Activated CD4-positive, alpha-beta T cell treated with anti-CD3 and anti-CD28 coated beads, Interleukin-2, Interleukin-6, amounts not matched to agents 100 ng/mL and 50 ng/mL, durations not matched to agents 16 hours and 8 hours (primary cell): ENCODE measurements at places on chromosomes 5 and 9.

GRCh38 chr5:176420972-176421544 lies 4.7 kb upstream of the CLTB start:
- no peak for DNase-seq

DNA sequence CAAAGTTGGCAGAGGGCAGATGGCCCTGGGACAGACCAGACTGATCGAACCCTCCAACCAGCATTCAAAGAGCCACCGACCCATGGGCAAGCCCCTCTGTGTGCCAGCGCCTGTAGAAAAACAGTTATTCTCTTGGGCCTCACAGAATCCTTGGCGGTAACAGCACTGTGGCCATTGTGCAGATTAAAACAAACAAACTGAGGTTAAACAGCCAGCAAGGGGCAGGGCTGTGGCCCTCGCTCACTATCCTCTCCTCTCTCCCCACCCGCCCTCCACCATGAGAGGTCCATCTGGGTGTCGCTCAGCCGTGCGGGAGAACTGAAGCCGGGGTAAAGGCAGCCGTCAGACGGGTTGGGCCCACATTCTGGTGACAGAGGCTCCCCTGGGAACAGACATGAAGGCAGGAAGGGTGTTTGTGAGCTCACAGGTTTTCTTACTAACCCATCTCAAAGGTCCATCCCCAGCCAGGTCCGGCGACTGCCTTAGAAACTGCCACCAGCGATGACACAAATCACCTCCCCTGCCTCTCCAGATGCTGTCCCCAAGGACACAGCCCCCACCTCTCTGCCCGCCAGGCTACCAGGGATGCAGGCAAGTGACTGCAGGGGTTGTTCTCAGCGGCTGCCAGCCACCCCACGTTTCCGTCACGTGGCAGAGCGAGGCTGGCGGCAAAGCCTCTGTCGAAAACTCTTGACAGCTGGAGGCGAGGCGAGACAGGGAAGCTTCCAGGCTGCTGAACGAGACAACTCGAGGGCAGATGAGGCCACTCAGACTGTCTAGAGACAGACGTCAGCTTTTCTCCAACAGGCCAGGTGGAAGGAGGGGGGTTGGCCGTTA lies 75.8 kb upstream of the SARDH start:
- no peak for DNase-seq

GRCh38 chr5:318341-318897 lies 3.1 kb upstream of the AHRR start:
- DNase-seq, result no peak

DNA sequence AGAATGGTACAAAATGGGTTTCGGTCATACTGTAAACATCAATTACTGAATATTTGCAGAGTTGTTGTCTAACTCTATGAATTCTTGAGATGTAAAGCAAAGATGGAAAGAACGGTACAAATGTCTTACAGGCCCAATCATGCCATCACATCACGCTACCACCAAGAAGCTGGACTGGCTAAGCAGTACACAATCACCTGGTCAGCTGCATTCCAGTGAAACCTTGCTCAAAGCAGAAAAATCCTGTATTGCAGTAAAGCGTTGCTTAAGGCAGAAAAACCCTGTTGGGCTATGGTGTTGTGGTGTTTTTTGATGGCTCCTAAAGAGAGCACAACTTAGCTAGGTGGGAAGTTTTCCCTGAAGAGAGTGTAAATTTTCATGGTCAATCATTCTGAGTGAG lies 112.6 kb upstream of the RASA1 start:
- DNase-seq, result no peak

GRCh38 chr5:173653822-173654523 lies 37.5 kb upstream of the BOD1 start:
- no peak for DNase-seq

- no peak for DNase-seq
Observed at GRCh38 chr5:68367287-68367686, 151.7 kb downstream of the PIK3R1 start.

- DNase-seq, result no peak
Observed at GRCh38 chr9:135802876-135803419, 101.0 kb downstream of the KCNT1 start.

GRCh38 chr9:71271602-71272001 lies 150.2 kb upstream of the TRPM3 start:
- no peak for DNase-seq

DNA sequence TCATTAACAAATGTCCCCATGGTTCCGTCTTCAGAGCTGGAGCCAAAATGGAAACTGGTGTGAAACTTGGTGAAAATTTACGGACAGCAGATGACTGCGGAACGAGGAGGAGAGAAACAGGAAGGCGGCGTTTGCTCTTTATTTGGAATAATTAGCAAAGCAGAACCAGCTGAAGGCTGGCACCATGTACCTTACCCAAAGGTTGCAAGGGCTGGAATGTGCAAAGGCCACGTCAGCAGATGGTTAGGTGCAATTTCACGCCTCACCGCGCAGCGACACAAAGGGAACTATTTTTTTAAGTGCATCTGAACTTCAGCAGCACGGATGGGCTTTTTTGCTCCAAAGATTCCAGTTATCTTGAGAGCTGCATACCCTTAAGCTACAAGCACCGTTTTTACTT lies 127.4 kb downstream of the COL23A1 start:
- no peak for DNase-seq

- DNase-seq, result no peak
Observed at GRCh38 chr5:164048359-164048926, 543.0 kb downstream of the MAT2B start.

DNA sequence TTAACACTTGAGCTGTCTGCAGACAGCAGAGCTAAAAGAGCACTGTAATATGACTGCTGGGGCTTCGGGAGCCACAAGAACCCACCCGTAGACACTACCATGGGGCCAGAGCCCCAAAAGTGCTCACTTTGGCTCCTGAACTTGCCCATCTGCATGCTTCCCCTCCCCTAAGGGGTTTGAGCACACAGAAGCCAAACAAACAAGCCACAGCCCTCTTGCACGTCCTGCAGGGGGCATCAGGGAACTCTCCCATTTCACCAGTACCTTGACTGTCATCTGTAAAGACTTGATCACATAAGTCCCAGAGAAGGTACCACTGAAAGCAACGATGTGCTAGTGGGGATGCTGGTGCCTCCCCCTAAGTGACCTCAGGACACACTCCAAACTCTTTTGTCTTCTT lies 681.8 kb downstream of the SEMA5A start:
- DNase-seq, result peak; percentile 4

DNA sequence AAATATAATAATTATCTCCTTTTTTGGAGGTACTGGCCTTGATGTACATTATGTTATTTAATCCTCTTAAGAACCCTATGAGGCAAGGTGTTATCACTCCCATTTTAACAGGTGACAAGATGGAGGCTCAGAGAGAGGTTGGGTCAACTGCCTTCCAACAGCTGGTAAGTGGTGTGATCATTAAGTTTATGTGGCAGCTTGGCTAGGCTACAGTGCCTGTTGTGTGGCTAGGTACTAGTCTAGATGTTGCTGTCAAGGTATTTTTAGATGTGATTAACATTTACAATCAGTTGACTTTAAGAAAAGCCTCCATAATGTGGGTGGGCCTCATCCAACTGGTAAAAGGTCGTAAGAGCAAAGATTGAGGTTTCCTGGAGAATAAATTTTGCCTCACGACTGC lies 21.5 kb downstream of the FABP6 start:
- no peak for DNase-seq

GRCh38 chr5:151657114-151657513 lies 29.6 kb downstream of the SPARC start:
- no peak for DNase-seq

GRCh38 chr5:9157811-9158210 lies 388.1 kb downstream of the SEMA5A start:
- DNase-seq, result no peak

GRCh38 chr9:16236311-16236710 lies 634.2 kb downstream of the BNC2 start:
- no peak for DNase-seq

DNA sequence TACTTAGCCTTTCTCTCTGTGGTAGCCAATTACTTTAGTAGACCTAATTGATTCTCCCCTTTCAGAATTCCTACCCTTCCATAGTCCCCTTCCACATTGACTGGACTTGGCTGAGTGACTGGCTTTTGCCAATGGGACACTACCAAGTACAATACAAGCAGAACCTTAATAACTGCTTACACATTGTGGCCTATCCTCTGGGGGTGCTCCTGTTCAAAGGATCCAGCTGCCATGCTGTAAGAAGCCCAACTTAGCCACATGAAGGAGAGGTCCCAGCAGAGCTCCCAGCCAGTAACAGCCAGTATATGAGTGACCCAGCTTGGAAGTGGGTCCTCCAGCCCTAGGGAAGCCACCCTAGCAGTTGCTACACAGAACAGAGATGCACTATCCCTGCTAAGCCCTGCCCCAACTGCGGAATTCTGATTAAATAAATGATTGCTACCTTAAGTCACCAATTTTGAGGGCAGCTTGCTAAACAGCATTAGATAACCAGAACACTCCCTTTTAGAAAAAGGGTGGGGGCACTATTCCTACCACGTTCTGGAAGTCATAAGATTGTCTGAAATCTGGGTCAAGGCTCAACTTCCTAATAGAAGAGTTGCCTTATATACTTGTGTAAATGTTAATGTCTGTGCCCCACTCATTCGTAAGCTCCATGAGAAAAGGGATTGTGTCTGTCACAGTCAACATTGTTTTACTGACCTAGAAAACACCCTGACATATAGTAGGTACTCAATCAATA lies 11.1 kb upstream of the APTX start:
- no peak for DNase-seq

- no peak for DNase-seq
Observed at GRCh38 chr5:94784536-94785505, 166.4 kb downstream of the SLF1 start.

- DNase-seq, result no peak
Observed at GRCh38 chr5:159451197-159452052, 121.1 kb upstream of the IL12B start.

DNA sequence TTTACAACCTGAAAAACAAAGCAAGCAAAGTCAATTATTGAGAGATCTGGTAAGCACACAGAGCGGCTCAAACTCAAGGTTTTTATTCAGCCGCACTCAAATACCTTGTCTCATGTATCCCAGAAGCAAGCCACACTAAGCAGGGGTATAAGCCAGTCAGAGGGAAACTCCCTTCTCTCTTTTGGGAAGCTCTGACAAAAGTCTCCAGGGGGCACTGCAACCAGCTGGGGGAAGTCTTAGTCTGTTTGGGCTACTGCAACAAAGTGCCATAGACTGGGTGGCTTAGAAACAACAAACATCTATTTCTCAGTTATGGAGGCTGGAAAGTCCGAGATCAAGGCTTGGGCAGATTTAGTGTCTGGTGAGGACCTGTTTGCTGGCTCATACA lies 246.0 kb downstream of the ENC1 start:
- DNase-seq, result no peak

DNA sequence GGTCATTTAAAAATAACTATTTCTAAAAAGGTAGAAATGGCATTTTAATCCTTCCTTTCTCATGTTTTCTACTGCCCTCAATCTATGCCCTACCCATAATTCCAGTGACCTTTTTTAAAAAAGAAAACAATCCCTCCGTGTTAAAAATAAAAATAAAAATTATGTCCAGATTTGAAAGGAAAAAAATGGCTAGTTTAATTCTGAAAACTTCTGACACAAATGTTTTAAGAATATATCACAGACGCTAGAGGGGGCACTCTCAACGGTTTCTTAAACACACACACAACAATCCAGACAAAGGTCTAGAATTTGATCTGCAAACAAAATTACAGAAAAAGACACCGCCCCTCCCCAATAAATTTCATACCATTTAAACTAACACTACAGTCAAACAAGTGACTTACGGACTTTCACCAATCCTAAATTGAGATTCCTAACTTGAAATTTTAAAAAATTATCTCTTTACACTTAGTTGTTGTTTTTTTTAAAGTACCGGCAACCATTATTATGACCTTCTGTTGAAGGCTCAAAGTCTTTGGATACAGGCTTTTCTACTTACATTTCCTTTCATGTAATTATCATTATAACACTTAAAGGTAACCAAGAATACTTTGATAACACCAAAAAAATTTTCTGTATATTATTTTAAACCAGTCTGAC lies 38.2 kb downstream of the CLINT1 start:
- DNase-seq, result peak; percentile 42

GRCh38 chr9:93480728-93481324 lies 27.4 kb upstream of the FAM120AOS start:
- DNase-seq, result no peak

DNA sequence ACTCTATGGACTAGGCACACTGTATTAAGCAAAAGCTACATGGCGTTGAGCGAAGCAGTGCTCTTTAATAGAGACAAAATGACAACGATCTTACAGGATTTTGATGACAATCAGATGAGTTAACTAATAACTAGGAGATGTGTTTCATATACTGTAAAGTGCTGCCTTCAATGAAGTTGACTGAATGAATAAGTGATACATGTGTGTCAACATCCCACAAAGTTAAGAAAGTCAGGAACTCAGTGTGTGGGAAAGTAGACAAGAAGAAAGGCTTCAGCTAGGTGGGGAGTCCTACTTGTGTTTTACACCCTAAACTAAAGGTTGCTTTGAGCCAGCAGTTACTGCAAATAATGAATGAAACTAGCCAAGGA lies 79.6 kb downstream of the PAPPA start:
- no peak for DNase-seq

- DNase-seq, result no peak
Observed at GRCh38 chr9:132055756-132056155, 23.9 kb downstream of the MED27 start.

DNA sequence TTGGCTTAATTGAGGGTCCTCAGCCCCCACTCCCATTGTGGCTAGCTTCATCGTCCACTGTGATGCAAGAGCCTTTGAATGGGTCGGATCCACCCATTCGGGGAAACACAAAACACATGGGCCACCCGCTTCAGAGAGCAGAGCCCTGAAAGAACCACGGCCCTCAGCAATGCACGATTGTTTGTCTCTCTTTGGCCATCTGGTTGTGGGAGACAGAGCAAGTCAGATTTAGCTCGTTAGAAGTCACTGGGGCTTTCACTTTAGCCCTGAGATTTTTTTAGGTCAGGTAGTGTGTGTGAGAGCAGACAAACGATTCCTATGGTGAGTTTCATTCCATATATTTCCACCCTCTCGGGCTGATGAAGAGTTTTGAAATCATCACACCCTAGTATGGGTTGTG lies 12.9 kb upstream of the COL15A1 start:
- DNase-seq, result no peak

DNA sequence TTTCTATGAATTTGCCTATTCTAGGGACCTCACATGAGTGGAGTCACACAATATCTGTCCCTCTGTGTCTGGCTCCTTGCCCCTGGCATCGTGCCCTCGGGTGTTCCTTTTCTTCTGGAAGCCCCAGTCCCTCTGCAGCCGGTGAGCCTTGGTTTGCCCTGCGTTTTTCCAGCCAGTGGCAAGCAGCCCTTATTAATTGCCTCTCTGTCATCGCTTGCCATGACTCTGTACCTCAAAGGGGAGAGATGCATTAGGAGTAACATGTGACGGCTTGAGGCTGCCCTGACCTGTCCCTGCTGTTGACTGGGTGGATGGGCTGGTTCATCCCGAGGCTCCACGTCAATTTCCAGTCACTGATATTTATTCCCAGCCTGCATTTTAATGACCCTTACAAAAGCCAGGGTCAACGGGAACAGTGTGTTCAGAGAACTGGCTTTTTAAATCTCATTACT lies 87.3 kb downstream of the CFAP90 start:
- DNase-seq, result no peak

GRCh38 chr5:139404484-139404840 lies 573 bp upstream of the SPATA24 start:
- DNase-seq, result no peak
